Panc1 (cell line): ENCODE measurements at places on chromosomes 5 and 9.

DNA sequence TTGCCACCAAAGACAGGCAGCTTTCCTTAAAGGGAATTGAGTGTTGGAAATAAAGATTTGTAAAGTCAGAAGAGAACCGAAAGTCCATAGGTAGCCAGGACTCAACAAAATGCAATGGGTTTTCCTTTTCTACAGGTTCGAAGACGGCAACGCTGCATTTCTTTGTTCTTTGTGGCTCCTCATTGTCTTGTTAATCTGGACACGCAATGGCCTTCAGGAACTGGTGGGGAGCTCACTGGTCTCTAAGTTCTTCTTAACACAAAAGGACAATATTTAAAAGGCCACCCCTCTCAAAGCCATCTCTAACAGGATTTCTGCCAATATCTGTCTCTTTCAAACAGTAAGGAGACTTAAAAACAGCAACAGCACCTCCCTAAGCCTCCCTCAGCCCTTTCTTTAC is 170.6 kb downstream of the RMI1 start:
- no peak for DNase-seq

DNA sequence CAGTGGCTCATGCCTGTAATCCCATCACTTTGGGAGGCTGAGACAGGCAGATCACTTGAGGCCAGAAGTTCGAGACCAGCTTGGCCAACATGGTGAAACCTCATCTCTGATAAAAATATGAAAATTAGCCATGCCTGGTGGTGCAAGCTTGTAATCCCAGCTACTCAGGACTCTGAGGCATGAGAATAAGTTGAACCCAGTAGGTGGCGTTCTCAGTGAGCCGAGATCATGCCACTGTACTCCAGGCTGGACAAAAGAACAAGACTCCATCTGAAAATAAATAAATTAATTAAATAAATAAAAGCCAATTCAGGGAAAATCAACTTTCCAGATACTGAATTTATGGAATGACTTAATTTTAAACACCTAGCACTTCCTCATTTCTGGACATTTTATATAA is 1722.1 kb downstream of the MAT2B start:
- no peak for DNase-seq

DNA sequence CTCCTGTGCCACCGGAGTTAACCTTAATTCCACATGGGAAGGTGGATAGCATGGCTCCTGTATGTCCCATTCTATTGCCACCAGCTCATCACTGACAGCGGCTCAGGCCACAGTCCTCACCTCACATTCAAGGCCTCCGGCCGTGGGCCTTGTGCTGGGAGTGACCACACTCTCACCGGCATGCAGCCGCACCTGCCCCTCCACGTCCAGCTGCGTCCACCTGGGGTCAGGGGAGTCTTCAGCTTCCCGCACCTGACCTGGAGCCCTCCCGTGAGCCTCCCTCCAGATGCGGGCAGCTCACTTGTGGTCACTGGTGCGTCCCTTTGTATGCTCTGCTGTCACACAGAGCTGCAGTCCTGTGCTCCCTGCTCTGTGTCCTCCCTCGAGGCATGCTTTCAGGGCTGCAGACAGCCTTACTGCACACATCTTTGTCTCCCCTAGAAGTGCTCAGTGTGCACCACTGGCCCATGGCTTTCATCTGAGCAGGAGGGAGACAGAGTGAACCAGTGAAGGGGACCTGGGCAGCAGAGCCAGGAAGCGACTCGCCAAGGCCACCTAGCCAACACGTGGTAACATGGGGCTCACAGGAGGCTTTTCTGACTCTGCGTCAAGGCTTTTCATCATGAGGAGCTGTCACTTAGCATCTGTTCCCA is 210.1 kb downstream of the ERCC6L2 start:
- DNase-seq = no peak

DNA sequence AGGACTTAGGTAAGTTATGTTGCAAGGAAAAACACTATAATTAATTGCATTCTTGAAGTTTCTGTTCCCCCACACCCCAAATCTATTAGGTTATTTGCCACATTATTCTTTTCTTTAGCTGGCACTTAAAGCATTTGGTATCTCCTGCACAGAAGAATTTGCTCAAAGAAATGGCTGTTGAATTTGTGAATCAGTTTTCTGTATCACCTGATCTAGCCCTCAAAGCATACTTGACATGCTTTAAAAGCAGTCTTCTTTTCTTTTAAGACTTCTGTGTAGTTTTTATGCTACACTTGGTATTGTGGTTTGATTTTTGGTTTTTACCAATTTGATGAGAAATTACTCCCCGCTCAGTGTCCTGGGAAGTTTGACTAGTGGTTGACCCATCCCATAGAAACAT is 69.1 kb downstream of the RIC1 start:
- DNase-seq = no peak
